ENCODE measurements at places on chromosomes 6 and 20.

GRCh38 chr6:158756126-158756525 lies 63.0 kb downstream of the EZR start:
- no peak for DNase-seq

- no peak for DNase-seq
These were observed 7.7 kb upstream of the ZNF334 start for GRCh38 chr20:46520976-46521579.

DNA sequence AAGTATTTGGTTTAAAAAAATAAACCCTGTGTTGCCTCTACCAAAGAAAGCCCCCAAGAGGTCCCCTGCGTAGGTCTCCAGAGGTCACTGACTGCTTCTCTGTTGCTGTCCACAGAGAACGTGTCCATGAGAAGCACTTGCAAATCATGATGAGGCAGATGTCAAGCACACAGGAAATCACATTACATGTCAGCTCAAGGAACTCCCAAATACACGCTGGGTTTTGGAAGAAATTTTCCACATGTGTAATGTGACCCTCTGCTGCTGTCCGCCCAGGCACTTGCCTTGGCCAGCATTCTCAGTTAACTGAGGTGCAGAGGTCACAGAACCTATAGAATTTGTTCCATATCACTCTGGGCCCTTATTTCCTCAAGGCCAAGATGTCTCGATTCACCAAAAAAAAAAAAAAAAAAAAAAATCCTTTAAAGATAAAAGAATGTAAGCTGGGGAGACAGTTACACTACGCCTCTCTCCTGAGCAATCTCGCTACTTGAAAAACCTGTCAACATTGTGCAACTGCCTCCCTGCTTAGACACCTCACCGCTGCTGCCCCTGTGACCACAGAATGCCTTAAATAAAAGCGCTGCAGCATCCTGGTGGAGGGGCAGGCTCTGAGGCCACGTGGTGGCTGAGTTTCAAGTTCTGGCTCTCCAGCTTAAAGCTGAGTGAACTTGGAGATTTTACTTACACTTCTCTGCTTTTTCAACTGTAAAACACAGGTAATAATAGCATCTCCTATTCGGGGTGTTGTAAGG lies 42.3 kb downstream of the SLC22A23 start:
- DNase-seq: no peak

- DNase-seq: no peak
These were observed 45.8 kb downstream of the SOX4 start for GRCh38 chr6:21639316-21639715.

DNA sequence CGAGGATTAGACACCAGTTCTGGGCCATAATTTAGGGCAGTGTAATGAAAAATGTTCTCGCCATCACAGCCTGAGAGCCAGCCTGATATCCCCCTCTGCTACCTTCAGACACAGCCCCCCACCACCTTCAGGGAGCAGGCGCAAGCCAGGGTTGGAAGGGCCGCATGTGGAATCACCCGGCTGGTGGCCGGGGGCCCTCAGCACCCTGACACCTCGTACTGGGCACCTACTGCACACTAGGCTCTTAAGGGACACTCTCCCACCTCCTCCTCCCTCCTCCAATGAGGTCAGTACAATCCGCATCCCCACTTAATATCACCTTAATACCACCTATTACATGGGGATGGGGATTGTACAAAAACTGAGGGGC lies 55.5 kb downstream of the BMP7 start:
- no peak for DNase-seq

DNA sequence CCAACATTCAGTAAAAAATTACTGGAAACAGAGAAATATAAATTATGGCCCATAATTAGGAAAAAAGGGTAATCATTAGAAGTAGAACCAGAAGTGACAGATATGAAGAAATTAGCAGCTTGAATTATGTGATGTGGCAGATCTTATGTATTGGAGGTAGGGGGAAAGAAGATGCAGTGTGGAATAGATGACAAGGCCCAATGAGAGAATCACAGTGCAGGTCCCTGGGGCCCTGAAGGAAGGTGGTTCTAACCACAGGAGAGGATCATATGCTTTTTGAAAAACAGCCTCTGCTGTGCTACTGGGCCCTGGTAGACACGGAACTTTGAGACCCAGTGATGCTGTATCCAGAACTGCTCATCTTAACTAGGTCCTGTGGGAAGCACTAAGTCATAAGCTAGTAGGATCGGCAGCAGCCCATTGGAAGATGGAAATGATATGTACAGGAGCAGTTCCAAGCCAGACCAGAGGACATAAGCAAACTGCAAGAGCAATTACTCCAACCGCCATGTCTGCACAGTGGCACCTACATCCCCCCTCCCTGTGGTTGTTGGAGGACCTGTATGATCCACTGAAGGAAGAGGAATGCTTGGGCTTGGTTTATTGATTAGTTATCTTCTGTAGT lies 14.2 kb downstream of the HEBP2 start:
- no peak for DNase-seq

DNA sequence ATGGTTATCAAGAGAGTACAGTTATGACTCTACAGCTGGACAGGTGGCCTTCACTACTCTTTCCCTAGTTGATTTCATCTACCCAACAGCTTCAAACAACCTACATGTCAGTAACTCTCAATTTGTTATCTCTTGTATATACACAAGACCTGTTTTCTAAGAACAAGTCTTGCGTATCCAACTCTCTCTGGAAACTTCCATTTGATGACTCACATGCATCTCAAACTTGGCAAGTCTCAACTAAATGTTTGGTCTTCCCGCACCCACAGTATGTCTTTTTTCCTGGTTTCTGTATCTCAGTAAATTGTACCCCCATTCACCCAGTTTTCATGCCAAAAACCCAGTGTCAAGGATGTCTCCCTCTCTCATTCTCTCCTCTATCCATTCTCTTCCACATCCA lies 97.7 kb downstream of the BTBD9 start:
- DNase-seq: no peak

DNA sequence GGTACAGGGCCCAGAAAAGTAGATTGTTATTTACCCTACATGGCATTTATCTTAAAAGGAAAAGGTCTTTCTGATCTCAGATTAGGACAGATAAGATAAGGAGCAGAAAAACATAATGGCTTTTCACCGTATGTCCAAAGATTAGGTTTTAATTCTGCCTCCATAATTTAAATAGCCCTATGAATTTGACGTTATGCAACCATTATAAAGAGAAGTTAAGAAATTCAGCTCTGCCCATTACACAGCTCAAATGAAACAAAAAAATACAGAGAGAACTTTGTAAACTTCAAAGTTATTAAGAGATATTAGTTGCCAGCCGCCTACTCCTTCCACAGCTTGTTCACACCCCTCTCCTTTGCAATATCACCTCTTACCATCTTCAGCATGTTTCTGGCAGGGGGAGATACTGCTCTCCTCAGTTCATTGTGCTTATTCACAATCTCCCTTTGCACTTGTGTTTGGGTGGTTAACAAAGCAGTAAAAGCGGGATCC lies 8.1 kb downstream of the CRISP3 start:
- DNase-seq: no peak

GRCh38 chr6:156279261-156279969 lies 497.8 kb upstream of the ARID1B start:
- no peak for DNase-seq

GRCh38 chr6:88380083-88380482 lies 213.9 kb upstream of the CNR1 start:
- DNase-seq: no peak

DNA sequence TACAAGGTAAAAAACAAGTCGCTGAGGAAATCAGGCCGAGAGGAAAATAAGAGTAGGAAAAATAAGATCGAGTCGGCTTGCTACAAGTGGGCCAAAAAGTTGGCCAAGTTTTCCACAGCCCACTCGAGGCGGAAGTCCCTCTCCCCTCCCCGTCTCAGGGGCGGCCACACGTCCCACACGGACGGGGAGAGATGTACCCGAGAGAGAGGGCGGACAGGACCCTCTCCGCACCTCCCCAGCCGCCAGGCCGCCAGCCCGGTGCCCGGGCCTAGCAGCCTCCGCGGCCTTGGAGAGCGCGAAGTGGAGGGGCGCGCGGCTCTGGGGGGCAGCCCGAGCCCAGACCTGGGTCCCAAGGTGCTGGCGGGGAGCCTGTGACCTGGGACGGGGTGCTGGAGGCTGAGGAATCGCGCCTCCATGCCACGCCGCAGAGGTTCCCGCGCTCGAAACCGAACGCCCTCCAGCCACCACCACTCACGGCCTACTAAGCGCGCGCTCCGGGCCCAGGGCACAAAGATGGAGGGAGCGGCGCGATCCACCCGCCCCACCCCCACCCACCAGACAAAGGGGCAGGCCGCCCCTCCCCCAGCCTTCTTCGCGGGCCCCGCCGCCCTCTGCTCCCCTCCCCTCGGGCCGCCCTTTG lies 1.9 kb upstream of the HMGA1 start:
- no peak for DNase-seq

- DNase-seq: no peak
These were observed at the start of gene SOX18 for GRCh38 chr20:64049060-64049877. Gene SOX18 (minus strand): TSS chr20:64049639. CDS start chr20:64049516, 123 bp downstream.

DNA sequence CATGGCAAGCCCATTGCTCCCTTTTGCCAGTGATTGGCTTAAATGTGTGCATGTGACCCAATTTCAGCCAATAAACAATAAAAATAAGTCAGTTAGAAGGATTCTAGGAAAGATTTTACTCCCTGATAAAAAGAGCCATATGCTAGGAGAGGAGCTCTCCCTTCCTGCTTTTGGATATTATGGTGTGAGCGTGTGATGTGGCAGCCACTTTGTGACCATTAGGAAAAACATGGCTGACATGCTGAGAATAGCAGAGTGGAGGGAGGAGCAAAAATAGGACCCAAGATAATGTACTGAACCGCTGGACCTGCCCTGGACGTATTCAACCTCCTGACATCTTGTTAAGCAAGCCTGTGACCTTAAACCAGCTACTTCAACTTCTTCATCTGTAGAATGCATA lies 160.6 kb upstream of the MLN start:
- no peak for DNase-seq

DNA sequence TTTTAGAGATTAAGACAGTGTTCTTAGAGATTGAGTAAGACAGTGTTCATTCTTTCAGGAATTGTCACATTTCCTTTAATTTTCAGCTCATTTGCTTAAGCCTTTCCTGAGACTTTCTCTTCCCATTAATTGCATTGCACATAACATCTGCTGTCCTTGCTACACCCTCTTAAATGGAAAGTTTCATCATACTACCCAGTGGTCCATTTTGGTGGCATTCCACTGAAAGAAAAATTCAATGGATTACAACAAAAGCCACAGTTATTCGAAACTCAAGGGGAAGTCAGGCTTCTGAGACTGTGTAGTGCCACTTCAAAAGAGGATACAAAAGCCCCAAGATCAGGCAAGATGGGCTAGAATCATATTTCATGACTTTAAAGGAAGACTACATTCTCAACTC lies 64.0 kb downstream of the RSPO3 start:
- DNase-seq: no peak

DNA sequence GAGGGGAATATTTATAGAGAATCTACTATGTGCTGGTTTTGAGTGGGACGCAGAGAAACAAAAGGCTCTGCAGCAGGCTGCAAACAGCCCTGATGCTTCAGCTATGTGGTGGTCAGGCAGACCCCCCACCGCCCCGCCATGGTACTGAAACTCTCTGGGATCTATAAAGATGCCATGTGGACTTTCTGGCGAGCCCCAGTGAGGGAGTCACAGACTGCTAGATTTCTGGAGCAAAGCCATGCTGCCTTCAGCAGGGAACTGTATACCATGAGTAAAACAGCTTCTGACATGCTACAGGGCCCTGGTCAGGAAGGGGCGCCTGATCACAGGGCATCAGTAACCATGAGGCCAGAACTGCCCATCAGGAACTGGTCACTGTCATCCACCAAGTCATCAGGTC lies 19.2 kb upstream of the BPIFB1 start:
- no peak for DNase-seq

- DNase-seq: no peak
These were observed 83.9 kb upstream of the DUSP22 start for GRCh38 chr6:208364-208763.
